ENCODE measurements at places on chromosomes 5 and 9. TPM values are rescaled to one million over a fixed set of nuclear protein-coding genes. Genes with fewer than 3 reads are reported as not detected.

FCN2 gene
- 0.52 TPM for total RNA-seq

GRCh38 chr5:174336479-174336878 lies 291.0 kb downstream of the NSG2 start:
- H3K27me3 ChIP-seq, result peaks cover 30% of the 10 kb centered on the region
- H3K36me3 ChIP-seq, result no peaks in the 10 kb centered on the region
- H3K4me3 ChIP-seq, result no peak overlapping the region
- no peaks in the 10 kb centered on the region for H3K4me1 ChIP-seq
- DNase-seq, result no peak

CLIC3 gene
- 13.6 TPM for total RNA-seq

- peaks cover 4% of the 10 kb centered on the region for H3K4me1 ChIP-seq
- no peak overlapping the region for H3K27ac ChIP-seq
- H3K4me3 ChIP-seq, result no peak overlapping the region
- H3K36me3 ChIP-seq, result peaks cover 9% of the 10 kb centered on the region
Observed at GRCh38 chr5:142881076-142881783, 111.1 kb downstream of the ARHGAP26 start.

DNA sequence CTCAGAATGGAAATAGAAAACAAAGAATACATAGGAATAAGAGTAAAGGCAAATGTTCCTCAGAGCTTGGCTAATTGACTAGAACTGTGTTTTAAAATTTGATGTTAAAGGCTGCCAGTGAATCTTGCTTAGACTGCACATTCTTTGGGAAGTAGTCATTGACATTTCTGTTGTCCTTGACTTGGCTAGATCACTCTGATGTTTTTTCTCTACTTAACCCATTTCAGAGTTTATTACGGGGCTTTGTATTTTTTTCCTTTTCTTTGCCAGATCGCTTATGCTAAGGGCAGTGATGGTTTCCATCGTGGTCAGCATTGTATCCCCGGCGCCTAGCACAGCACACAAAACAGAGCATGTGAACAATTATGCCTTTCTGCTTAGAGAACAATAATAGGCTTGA lies 1126.7 kb upstream of the CDH9 start:
- no peak overlapping the region for H3K4me3 ChIP-seq
- no peak for DNase-seq
- H3K36me3 ChIP-seq, result no peaks in the 10 kb centered on the region
- H3K4me1 ChIP-seq, result no peaks in the 10 kb centered on the region
- no peaks in the 10 kb centered on the region for H3K27me3 ChIP-seq

CAMK4 gene
- total RNA-seq, result 107 TPM

ENTREP1 gene
- 4.1 TPM for total RNA-seq

SPINK4 gene
- total RNA-seq, result 0.38 TPM

GRCh38 chr5:95704150-95704549 lies 21.4 kb upstream of the SPATA9 start:
- no peaks in the 10 kb centered on the region for H3K27me3 ChIP-seq
- H3K4me3 ChIP-seq, result no peak overlapping the region
- H3K36me3 ChIP-seq, result no peaks in the 10 kb centered on the region
- no peaks in the 10 kb centered on the region for H3K4me1 ChIP-seq
- DNase-seq, result no peak

GRCh38 chr9:28915202-28915930 lies 1342.1 kb upstream of the C9orf72 start:
- no peak for DNase-seq
- no peak overlapping the region for H3K4me3 ChIP-seq
- no peaks in the 10 kb centered on the region for H3K27me3 ChIP-seq
- no peaks in the 10 kb centered on the region for H3K4me1 ChIP-seq
- H3K27ac ChIP-seq, result no peak overlapping the region
- no peaks in the 10 kb centered on the region for H3K36me3 ChIP-seq

MARCOL gene
- not detected for total RNA-seq

SCGB3A1 gene
- 3.8 TPM for total RNA-seq

- no peak overlapping the region for H3K27ac ChIP-seq
- no peaks in the 10 kb centered on the region for H3K36me3 ChIP-seq
- no peaks in the 10 kb centered on the region for H3K4me1 ChIP-seq
- DNase-seq, result no peak
- no peak overlapping the region for H3K4me3 ChIP-seq
Observed at GRCh38 chr5:160342413-160342941, 27.9 kb downstream of the C1QTNF2 start.

DNA sequence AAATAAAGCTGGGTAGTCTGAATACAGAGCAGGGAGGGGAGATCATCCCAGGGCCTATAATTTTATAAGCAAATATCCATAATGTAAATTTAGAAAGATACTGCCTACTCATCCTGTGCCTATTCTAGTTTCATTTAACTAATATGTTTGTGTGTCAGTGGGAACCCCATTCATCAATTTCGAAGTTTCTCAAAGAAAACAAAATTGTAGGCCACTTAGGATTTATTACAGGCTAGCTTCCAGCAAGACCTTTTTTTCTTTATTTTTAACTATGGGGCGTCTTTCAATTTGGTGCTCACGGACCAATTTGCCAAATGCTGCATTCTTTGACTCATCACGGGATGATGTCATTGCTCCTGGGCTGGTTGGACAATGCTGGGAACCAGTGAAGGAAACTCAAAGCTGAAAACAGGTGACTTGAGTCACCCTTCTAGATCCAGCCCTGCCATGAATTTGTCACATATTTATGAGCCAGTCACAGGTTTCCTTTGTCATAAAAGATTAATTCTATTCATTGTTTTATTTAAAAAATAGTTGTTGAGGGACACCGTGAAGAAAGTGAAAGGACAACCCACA lies 13.4 kb downstream of the PCSK5 start:
- DNase-seq, result no peak
- H3K27ac ChIP-seq, result no peak overlapping the region
- H3K27me3 ChIP-seq, result no peaks in the 10 kb centered on the region
- peaks cover 4% of the 10 kb centered on the region for H3K36me3 ChIP-seq
- no peak overlapping the region for H3K4me3 ChIP-seq

GRCh38 chr9:91750343-91750742 lies 199.7 kb downstream of the ROR2 start:
- no peak for DNase-seq
- no peaks in the 10 kb centered on the region for H3K4me1 ChIP-seq
- no peaks in the 10 kb centered on the region for H3K36me3 ChIP-seq
- H3K4me3 ChIP-seq, result no peak overlapping the region
- H3K27me3 ChIP-seq, result no peaks in the 10 kb centered on the region
- no peak overlapping the region for H3K27ac ChIP-seq

AMBP gene
- total RNA-seq, result 0.38 TPM

DNA sequence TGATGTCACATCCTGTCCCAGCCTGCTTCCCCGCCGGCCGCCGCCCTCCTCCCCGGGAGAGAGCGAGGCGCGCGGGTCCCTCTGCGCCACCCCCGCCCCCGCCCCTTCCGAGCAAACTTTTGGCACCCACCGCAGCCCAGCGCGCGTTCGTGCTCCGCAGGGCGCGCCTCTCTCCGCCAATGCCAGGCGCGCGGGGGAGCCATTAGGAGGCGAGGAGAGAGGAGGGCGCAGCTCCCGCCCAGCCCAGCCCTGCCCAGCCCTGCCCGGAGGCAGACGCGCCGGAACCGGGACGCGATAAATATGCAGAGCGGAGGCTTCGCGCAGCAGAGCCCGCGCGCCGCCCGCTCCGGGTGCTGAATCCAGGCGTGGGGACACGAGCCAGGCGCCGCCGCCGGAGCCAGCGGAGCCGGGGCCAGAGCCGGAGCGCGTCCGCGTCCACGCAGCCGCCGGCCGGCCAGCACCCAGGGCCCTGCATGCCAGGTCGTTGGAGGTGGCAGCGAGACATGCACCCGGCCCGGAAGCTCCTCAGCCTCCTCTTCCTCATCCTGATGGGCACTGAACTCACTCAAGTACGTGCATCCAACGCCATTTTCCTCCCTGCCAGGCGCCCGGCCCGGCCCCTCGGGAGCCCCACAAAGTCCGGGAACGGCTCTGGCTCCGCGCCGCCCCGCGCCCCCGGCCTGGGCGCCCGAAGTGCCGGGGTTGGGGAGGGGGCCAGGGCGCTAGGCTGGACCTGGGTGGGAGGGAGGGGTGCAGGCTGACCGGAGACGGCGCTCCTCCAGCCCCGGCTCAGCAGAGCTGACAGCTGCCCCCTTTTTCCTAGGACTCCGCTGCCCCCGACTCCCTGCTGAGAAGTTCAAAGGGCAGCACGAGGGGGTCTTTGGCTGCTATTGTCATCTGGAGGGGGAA lies 12.0 kb upstream of the OLFM1 start:
- H3K4me3 ChIP-seq, result peak overlapping the region; percentile 8
- DNase-seq, result no peak
- H3K4me1 ChIP-seq, result no peaks in the 10 kb centered on the region
- no peak overlapping the region for H3K27ac ChIP-seq

DNA sequence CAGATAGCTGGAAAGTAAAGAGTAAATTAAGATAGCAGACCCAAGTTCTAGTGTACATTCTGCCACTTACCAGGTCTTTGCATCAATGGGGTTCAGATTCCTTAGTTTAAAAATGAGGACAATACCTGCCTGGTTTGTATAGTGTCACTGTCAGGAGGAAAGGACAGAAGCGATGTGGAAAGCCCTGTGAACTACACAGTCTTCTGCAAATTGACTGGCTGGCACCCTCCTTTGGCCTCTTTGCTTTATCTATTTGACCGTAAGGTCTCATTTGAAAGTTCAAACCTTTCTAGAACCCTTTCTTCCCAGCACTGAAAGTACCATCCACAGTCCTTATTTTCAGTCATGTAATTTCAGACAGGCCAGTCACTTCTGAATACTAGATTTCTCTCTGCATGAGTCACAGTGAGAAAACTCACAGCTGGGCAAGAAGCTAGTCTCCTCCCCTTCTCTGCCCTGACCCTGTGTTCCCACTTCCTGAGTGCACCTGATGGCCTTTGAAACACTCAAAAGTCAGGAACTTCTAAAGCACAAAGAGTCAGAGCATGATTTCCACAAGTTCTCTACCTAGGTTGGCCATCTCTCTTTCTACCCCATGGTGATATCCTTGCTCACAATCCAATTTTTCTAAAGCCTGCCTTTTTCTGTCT lies 91.3 kb upstream of the RASEF start:
- no peaks in the 10 kb centered on the region for H3K27me3 ChIP-seq
- H3K4me3 ChIP-seq, result no peak overlapping the region
- H3K4me1 ChIP-seq, result no peaks in the 10 kb centered on the region
- no peak for DNase-seq

JMY gene
- total RNA-seq, result 7.5 TPM

DNA sequence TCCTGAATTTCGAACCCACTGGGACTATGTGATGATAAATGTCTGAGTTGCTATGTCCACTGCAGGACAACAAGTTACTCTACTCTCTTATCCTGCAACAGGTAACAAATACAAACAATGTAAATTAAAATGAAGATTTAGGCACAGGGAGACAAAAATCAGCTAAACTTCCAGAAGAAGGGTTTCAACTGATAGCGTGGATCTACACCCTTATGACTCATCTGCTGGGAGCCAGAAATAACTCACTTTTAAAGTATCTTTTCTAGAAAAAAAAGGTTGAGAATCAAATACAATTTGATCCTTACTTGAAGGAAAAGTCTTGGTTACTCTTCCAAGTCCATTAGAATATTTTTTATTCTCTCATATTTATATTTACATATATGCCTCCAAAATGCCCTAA lies 21.4 kb downstream of the PJA2 start:
- DNase-seq, result no peak
- H3K4me1 ChIP-seq, result no peaks in the 10 kb centered on the region
- no peaks in the 10 kb centered on the region for H3K27me3 ChIP-seq
- peaks cover under 1% of the 10 kb centered on the region for H3K36me3 ChIP-seq

DNA sequence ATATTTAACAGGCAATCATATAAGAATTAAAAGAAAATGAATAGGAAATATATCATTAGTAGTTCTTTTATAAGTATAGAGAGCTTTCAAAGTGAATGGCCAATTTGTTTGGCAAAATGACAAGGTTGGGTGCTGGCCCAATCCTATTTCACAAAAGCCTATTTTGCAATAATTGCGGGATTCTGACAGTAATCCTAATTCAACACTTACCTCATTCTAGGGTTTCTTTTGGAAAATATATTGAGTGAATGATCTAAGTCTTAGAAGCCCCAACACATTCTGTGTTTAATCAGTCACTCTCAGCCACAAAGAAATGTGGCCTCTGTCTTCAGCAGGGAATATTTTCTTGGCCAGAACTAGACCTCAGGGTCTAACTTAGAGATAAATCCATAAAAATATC lies 835.9 kb upstream of the ZNF608 start:
- H3K27ac ChIP-seq, result no peak overlapping the region
- H3K4me1 ChIP-seq, result no peaks in the 10 kb centered on the region
- no peak overlapping the region for H3K4me3 ChIP-seq
- no peak for DNase-seq
- no peaks in the 10 kb centered on the region for H3K27me3 ChIP-seq

GRCh38 chr9:117644932-117645636 lies 59.1 kb upstream of the TLR4 start:
- H3K36me3 ChIP-seq, result no peaks in the 10 kb centered on the region
- H3K27me3 ChIP-seq, result no peaks in the 10 kb centered on the region
- H3K27ac ChIP-seq, result no peak overlapping the region
- H3K4me3 ChIP-seq, result no peak overlapping the region
- no peak for DNase-seq

ARHGEF37 gene
- 1.1 TPM for total RNA-seq

SUSD3 gene
- total RNA-seq, result 43.8 TPM
